Activated CD8-positive, alpha-beta T cell treated with anti-CD3 and anti-CD28 coated beads, Interleukin-2, amount 10 ng/mL, durations not matched to agents 7 days and 5 days (primary cell): ENCODE measurements at places on chromosomes 12 and 14. TPM values are rescaled to one million over a fixed set of nuclear protein-coding genes. Genes with fewer than 3 reads are reported as not detected.

PNP gene
- 211 TPM for total RNA-seq

TMEM121 gene
- 8.6 TPM for total RNA-seq

KRT3 gene
- total RNA-seq: not detected

GLIPR1L1 gene
- not detected for total RNA-seq

TSPAN8 gene
- total RNA-seq: not detected

KRT85 gene
- total RNA-seq: not detected

MYF6 gene
- not detected for total RNA-seq

SLC6A15 gene
- not detected for total RNA-seq

ACOT6 gene
- total RNA-seq: not detected

BEGAIN gene
- 0.70 TPM for total RNA-seq

KLHL33 gene
- 2.4 TPM for total RNA-seq

DDIT3 gene
- 15.0 TPM for total RNA-seq

ADSS1 gene
- 1.8 TPM for total RNA-seq

ZFYVE26 gene
- total RNA-seq: 22.9 TPM

UBE2N gene
- total RNA-seq: 183 TPM

PLEK2 gene
- not detected for total RNA-seq

SETD1B gene
- total RNA-seq: 30.0 TPM

TMEM229B gene
- total RNA-seq: 10.0 TPM

TC2N gene
- 120 TPM for total RNA-seq

TMEM132C gene
- not detected for total RNA-seq

METTL3 gene
- 70.8 TPM for total RNA-seq

PIK3C2G gene
- total RNA-seq: not detected
